T-helper 2 cell (primary cell): ENCODE measurements at places on chromosomes 6 and 20.

DNA sequence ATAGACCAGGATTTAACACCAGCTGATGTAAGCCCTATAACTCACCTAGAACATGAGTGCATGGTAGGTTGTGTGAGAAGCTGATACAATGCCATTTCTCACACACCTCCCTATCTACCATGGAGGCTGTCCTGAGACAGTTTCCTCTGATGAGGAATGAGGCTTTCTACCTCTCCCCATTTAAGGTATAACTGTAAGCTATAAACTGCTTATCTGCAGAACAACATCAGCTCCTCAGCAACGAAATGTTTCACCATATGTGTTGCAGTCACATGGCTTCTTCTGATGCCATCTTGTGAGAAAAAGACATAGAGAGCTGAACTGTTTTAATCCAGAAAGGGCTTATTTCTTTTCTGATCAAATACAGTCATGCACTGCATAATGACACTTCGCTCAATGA lies 20.7 kb downstream of the ZKSCAN3 start:
- no peak for DNase-seq

DNA sequence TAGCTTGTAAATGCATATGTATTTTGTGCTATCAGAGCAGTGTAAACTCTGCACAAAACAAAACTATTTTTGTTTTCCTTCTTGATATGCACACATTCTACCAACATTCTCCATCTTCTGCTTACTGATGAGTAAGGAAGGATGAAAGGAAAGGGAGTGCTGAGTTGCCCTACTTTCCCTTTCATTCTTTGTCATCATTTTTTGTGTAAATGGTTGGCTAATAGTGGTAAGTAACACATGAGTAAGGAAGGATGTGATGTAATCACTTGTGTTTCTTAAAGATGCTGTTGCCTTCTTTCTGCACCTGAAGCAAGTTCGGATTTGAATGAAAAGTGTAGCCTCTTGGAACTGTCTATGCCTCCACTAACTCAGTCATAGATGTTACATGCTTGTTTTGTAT lies 4.6 kb upstream of the REV3L start:
- DNase-seq = no peak

GRCh38 chr6:159434410-159434809 lies 258.6 kb downstream of the SOD2 start:
- DNase-seq = no peak

DNA sequence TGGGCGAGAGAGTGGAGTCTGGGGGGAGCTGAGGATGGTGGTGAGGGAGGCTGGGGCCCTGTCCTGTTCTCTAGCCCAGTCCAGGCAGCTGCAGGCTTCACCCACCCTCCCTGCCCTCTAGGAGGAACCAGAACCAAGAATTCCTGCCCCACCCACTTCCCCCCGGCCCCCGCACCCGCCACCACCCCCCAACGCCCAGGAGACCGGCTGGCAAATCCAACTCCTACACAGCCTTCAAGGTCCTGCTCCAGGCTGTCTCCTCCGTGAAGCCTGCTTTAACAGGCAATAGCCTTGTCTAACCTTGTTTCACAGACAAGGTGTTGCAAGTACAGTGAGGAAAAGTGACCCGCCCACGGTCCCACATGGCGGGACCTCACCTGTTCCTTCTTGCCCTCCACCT lies 2.4 kb downstream of the SPDEF start:
- DNase-seq = no peak

- DNase-seq = no peak
Observed at GRCh38 chr20:7893014-7893730, 47.1 kb downstream of the HAO1 start.

GRCh38 chr6:106039897-106040592 lies 46.1 kb upstream of the PRDM1 start:
- DNase-seq = no peak

DNA sequence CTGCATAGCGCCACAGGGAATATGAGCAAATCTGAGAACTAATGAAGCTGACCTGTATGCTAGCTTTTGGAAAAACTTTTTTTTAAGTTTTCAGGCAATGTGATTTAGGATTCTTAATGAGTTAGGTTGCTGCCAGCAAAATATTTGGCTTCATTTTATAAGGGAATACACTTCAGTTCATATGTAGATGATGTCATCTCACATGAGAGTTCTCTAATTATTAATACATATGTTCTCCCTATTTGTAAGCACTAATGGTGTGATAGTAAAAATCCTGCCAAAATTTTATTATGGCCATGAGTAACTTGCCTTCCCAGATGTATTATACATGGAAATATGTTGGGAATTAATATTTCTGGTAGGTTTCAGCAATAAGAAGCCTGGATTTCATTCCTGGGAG lies 573.8 kb downstream of the EPM2A start:
- no peak for DNase-seq

DNA sequence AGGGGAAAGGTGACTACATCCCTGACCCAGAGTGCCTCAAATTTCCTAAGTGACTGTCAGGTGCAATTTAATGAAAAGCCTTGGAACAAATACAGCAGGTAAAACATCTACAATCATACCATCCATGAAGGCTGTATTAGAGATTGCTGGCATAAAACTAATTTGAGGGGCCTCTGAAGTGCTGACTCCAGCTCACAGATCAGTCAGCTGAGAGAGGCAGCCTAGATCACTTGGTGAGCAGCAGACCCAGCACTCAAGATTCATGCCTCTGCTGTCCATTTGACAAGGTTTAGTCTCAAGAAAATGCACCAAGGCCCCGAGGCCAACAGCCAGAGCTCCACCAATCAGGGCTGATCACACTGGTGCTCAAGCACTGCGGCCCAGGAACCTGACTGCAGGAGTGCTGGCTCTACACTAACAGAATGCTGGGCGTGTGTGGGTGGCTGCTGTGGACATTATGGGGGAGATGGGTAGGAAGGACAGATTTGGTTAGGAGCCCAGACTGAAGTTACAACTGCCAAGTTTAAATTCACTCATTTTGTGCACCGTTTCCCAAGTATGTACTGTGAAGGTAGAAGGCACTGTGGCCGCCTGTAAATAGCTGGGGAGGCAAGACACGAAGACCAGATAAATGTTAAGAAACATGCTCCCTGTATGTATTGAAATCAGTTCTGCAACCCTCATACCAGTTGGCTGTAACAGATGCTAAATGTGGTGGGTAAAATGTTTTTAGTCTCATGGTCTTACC lies 28.2 kb downstream of the SNX5 start:
- no peak for DNase-seq

DNA sequence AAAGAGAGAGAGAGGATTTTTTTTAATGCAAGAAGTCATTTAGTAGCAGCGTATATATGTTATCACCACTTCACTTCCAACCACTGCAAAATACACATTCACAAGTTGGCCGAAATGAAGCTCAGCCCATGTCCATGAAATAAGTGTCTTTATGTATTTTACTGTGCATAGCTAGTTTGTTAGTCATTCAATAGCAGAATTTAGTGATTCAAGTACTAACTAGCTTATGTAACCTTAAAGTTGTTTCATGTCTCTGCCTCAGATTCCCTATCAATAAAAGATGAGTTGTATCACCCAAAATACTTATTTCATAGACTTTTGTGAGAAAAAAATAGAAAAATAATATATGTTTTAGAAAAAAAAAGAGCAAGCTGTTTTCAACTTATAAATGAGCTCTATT lies 153.7 kb upstream of the PRDM1 start:
- DNase-seq = no peak

GRCh38 chr20:61284752-61285151 lies 32.7 kb downstream of the CDH4 start:
- no peak for DNase-seq

DNA sequence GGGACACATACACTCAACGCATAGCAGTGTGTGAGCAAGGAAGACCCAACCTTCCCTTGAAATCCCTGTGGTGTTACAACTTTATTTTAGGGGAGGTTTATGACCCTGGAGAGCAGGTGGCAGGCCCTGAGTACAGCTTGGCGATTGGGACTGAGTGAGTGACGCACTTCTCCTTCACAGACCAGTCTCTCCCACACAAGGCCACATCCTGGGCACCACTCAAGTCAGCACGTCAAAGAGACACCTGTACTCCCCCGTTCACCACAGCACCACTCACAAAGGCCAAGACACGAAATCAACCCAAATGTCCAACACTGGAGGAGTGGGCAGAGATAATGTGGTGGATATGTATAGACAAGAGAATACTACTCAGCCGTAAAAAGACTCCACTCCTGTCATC lies 57.0 kb upstream of the FRMD1 start:
- DNase-seq = no peak

- DNase-seq = no peak
Observed at GRCh38 chr6:85385636-85386315, 64.1 kb upstream of the NT5E start.

DNA sequence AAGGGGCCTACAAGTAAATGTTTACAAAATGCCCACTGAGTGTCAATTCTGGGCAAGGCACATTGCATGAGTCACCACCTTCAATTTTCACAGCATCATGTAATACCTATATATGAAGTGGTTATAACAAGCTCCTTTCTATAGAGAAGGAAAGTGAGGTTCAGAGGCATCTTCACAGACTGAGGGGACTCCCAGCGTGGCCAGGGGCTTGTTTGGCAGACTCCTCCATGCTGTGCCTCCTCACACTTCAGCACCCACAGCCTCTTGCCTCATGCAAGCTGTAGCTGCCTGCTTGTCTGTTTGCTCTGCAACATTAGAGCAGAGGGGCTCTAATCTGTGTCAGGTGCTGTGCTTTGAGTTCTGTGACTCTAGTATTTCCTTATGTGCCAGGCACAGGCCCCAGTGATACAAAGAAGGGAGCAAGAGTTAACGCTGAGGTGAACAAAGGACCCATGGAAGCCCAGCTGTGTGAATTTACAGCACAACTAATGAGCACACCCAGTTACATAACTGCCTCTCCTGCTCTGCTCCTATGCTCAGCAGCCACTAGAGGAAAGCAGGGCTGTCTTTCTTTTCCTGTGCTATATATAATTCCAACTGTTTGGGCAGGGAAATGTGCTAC lies 72.3 kb downstream of the ZHX3 start:
- DNase-seq = no peak

- DNase-seq = no peak
Observed at GRCh38 chr20:5220321-5221060, 93.7 kb downstream of the CDS2 start.

GRCh38 chr20:54555150-54555549 lies 79.8 kb downstream of the DOK5 start:
- DNase-seq = no peak

- DNase-seq = no peak
Observed at GRCh38 chr6:96157018-96157565, 141.3 kb downstream of the FUT9 start.

DNA sequence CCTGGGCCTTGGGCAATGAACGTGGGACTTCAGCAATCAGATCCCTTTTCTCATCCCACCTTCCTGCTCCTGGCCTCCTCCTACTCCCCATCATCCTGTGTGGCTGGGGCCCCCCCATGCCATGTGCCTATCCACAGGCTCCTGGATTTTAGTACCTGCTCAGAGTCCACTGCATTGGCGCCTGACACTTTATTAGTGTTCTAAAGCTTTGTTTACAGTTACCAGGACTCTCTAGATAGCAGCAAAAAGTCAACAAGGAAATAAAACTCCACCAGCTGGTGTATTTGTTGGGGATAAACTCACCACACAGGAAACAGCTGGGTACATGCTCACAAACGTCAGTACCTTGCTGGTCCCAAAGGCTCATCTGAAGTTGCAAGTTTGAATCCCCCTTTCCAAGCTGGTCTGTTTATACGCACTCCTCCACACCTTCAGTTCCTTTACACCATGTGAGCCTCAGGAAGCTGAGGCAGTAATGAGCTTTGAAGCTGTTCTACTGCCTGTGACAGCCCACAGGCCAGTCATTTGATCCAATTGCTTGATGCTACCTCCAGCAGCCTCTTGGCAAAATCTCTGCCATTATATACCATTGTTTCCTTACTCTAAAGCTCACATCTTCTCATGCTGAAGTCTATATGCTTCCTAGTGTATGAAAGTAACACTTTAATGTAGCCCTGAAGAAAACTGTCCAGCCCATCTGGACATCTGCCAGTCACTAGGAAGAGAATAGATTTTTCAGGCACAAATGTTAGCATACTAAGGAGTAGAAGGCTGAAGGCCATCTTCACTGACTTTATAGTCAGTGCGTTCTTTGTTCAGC lies 76.6 kb downstream of the ANKEF1 start:
- DNase-seq = no peak

- no peak for DNase-seq
Observed at GRCh38 chr6:167795321-167795811, 31.3 kb upstream of the AFDN start.

DNA sequence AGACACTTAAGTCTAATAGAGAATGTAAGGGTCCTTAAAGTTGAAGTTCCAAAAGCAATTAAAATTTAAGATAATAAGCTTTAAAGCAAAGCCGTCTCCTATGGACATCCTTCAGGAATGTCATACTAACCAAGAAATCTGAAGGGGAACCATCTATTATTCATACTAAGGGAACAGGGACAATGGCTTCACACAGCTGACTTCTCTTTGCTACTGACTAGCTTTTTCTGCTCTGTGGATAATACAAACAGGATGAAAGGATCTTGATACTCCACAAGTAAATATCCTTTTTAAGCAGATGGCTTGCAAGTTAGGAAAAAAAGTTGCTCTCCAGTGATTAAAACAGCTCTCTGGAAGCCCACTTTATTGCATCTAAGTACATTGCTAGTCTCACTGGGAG lies 178.6 kb downstream of the BACH2 start:
- no peak for DNase-seq

GRCh38 chr20:23407781-23408464 lies 13.4 kb downstream of the NAPB start:
- DNase-seq = no peak

GRCh38 chr6:169861431-169862042 lies 110.1 kb downstream of the ERMARD start:
- DNase-seq = no peak

- no peak for DNase-seq
Observed at GRCh38 chr6:7821426-7821825, 89.2 kb downstream of the TXNDC5 start.

GRCh38 chr6:107059606-107060005 lies 31.6 kb downstream of the MTRES1 start:
- no peak for DNase-seq

GRCh38 chr6:43687079-43687436 lies 533 bp downstream of the MRPS18A start:
- DNase-seq = no peak

DNA sequence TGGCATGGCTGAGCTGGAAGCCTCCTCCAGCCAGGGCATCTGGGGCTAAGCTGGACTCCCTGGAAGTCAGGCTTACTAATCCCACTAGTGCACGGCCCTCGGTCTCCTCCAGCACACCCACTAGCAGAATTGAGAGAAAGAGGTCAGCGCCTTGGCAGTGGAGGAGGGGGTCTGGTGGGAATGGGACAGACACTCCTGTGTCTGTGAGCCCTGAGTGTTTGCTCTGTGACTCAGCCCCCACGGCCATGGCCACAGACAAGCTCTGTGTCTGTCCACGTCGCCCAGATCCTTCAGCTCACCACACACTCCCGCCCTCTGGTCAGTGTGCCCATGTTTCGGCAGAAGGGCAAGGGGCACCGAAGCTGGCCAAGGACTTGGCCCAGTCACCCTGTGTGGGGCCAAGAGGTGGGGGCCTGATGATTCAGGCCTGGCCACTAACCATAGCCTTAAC lies 8.8 kb downstream of the MDFI start:
- no peak for DNase-seq

- DNase-seq = no peak
Observed at GRCh38 chr6:85004361-85004995, 240.1 kb upstream of the TBX18 start.

- DNase-seq = no peak
Observed at GRCh38 chr20:63808964-63809674, 21.9 kb downstream of the ZBTB46 start.
